ENCODE measurements at places on chromosomes 11 and 22. TPM values are rescaled to one million over a fixed set of nuclear protein-coding genes. Genes with fewer than 3 reads are reported as not detected.

GRCh38 chr11:80515097-80515496 lies 1074.3 kb upstream of the TENM4 start:
- DNase-seq, result no peak

GRCh38 chr11:87097582-87097981 lies 59.8 kb downstream of the TMEM135 start:
- peak; percentile 6 for DNase-seq

DNA sequence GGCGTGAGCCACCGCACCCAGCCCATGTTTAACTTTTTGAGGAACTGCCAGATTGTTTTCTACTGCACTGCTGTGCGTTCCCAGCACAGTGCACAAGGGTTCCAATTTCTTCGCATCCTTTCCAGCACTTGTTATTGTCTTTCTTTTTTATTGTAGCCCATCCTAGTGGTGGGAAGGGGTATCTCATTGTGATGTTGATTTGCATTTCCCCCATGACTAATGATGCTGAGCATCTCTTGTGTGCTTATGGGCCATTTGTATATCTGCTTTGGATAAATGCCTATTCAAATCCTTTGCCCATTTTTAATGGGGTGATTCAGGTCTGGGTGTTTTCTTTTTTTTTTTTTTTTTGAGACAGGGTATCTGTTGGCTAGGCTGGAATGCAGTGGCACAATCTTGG lies 36.6 kb upstream of the SYT7 start:
- DNase-seq, result no peak

- DNase-seq, result peak; percentile 67
These were observed 3.7 kb upstream of the DPF2 start for GRCh38 chr11:65329944-65330403.

GRCh38 chr22:29136782-29137700 lies 64.2 kb downstream of the KREMEN1 start:
- DNase-seq, result no peak

DNA sequence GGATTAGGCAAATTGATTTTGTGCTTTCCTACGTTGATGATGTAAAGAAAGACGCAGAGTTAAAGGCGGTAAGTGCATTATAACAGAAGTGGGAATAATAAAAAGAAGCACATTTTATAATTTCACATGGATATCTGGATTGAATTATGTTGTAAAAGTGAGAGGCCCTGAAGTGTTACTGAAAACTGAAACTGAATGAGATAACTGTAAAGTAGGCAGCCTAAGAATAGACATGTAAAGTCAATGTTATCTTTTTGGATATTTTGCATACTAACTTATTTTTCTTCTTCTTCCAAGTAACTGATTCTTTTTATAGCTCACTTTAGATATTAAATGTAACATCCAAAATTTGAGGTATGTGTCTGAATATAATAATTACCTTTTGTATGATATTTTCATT lies 28.3 kb downstream of the ANO5 start:
- DNase-seq, result no peak

DNA sequence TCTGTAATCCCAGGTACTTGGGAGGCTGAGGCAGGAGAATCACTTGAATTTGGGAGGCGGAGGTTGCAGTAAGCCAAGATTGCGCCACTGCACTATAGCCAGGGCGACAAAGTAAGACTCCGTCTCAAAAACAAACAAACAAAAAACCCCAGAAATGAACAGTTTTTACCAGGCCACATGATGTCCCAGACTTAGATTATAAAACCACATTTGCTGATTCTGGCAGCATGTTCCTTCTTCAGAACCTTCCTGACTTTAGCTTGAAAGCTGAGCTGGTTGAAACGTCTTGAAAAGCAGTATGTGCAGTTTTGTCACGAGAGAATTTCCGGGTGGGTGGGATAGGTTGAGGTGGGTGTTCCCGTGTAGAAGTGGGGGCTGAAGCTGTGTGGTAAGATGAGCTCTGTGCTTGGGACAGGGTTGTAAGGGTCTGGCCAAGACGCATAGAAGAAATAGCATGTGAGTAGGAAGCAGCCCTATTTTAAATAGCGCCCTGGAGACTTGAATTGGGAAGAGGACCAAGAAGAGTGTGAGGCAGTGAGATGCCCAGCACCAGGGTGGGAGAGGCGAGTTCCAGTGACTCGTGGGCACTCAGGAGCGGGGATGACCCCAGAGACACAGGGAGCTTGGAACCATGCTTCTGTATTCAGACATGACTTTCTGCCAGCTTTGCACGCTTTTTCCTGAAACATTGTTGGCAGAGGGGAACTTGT lies 7.6 kb downstream of the AP2A2 start:
- DNase-seq, result no peak

DNA sequence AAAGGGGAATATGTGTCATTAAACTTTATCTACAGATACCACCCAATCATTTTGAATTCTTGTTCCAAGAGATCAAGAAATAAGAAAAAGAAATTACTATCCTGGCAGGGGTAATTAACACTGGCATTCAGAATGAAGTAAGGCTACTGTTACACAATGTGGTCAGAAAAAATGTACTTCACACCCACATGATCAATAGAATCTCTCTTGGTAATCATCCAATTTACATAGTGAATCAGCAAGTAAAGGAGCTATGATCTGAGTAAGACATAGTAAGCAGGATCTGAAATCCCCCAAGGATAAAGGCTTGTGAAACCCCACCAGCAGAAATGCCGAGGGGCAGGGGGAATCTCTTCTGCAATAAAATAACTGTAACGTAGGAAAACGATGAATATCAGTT lies 466.5 kb downstream of the FAM181B start:
- DNase-seq, result no peak

- DNase-seq, result no peak
These were observed 14.7 kb downstream of the STX3 start for GRCh38 chr11:59769828-59770227.

DNA sequence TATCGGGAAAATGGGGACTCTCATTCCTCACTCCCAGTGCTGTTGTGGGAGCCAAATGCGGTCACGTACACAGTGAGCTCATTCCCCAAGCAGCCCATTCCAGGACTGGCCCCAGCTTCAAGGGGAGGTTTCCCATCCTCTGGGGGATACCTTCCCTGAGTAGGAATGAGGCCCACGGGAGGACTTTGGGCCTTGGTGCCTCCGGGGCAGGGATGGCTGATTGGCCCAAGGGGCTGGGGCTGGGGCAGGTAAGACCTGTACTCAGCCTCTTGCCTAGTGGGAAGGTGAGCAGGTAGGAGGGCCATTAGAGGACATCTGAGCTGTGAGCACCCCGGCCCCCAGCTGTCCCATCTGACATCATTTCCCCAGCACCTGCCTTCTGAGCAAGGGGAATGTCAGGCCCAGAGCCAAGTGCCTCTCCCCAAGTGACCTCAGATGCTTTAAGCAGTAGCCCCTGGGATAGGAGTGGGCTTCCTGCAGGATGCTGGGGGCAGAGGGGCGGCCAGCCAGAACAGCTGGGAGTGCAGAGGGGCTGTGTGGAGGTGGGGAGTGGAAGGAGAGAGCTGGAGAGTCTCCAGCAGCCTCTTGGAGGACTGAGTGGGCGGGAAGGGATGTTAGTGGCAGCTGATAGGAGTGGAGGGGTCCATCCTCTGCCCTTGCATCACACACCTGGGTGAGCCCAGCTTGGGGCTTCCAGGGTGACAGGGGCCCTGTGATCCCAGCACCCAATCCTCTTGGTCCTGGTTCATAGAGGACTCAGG lies 58.4 kb downstream of the CD82 start:
- no peak for DNase-seq

- no peak for DNase-seq
These were observed 20.2 kb downstream of the RELT start for GRCh38 chr11:73396251-73396930.

- no peak for DNase-seq
These were observed 757 bp upstream of the RBFOX2 start for GRCh38 chr22:36029406-36029755.

GRCh38 chr11:92035488-92035887 lies 189.1 kb upstream of the FAT3 start:
- no peak for DNase-seq

DNA sequence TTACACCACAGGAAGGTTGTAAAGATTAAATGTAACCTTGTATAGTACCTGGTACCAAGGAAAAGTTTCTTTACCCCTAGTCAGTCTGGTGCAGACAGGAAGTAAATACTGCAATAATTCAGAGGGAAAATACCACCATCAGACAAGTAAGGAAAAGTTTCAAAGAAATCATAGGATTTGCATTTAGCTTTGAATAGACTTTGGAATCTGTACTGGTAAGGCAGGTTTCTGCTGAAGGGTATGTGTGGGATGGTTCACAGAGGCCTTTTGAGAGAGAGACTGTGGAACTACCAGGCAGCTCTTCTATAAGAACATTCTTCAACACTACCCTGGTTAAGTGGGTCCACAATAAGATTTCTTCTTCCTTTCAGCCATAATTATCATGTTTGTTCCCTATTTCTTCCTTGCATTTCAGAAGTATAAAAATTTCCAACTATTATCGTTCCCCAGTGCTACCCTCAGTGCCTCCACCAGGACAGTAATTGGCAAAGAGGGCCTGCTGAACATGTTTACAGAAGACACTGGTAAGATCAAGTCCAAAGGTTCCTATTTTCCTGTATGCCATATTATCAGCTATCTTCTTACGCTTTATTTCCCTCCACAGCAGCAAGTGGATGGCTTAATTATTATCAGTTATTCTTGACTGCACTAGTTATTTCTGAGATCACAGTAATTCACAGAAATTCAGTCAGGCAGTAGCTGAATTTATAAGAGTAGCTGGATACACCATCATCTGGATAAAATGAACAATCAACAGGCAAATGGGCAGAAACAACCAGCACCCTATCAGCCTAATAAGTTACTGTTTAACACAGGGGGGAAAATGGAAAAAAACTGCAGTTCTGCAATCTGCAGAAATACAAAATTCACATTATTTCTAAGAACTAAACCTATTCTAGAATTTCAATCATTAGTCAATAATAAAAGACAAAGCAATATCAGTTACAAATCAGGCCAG lies 48.5 kb downstream of the PITPNB start:
- no peak for DNase-seq

- peak; percentile 75 for DNase-seq
These were observed 4.6 kb downstream of the LGALS12 start for GRCh38 chr11:63510360-63511047.

DNA sequence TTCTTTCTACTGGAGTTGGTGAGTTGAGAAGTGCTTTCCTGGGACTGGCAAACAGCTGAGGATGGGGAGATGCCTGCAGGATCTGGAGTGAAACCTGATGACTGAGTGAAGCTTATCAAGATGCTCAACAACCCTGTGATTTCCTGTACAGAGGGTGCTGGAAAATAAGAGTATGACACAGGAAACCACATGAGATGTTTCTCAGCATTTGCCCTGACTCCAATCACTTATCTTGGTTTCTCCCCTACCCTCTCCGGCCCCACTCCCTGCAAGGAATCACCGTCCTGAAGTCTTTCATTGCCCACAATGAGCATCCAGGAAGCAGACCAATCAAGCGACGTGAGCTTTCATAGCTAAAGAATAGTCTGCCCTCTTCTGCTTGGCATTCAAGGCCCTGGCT lies at the start of gene MRGPRX2:
Gene MRGPRX2 (minus strand): TSS at position 89 of the 400 bp plus-strand sequence. CDS start 4,315 bp downstream, outside the sequence.
- no peak for DNase-seq

DNA sequence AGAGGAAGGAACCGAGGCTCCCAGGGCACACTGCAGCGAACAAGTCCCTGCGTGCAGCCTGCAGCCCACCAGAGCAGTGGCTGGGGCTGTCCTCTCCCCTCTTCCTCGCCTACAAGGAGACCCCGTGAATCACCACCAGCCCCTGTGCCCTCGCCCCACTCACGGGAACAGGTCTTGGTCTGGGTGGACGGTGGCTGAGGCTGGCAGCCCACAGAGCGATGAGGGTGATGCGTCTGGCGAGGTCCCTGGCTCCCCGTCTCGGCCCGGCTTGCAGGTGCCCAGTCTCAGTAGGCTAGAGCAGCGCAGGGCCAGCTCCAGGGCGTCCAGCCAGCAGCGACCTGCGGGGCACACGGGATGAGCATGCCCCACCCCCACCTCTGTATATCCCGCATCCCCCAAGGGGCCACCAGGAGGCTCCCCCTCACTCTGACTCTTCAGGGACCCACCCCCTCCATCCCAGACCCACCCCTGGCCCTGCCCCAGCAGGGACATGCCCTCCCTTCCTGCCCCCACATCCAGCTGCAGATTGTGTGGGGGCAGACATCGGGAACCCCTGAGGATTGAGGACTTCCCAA lies 50.5 kb upstream of the CARS1 start:
- no peak for DNase-seq

GRCh38 chr22:36411589-36412258 lies 24.0 kb upstream of the MYH9 start:
- no peak for DNase-seq

GRCh38 chr11:58770166-58770565 lies 38.4 kb upstream of the GLYAT start:
- no peak for DNase-seq

DNA sequence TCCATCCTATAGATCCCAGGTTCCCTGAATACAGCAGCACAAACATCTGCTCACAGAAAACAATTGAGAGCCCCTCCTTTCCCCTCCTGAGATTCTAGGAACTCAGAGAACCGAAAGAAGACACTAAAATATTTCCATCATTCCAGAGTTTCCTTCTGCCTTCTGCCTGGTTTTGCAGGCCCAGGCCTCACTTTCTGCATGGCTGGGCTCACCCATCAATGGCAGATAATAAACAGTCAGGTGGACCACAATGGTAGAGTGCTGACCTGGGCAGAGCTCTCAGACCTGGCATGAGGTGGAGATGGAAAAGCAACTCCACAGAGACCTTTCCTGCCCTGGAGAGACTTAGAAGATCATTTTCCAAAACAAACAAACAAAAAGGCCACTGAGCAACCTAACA lies 389.1 kb downstream of the NXPE2 start:
- DNase-seq, result no peak

DNA sequence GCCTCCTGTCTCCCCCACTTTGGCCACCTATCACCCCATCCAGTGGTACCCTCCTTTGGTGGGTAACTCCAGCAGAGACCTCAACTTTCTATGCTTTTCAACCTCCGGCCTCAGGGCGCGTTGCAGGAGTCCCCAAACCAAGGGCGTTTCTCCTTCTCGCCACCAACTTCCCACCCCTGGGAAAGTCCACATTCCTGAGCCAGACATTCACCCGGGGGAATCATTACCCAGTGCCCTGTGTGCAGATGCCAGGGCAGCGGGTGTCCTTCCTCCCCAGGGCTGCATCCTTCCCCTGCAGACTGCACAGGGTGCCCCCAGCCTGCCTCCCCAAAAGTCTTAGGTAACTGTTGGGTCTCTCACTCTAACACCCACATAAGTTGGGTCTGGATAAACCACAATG lies 26.4 kb downstream of the MYEOV start:
- no peak for DNase-seq

The HEPHL1 gene
- not detected for total RNA-seq

The SNX32 gene
- total RNA-seq, result 6.1 TPM

The NOL12 gene
- 19.2 TPM for total RNA-seq

The DGCR6 gene
- total RNA-seq, result 10.2 TPM

The PDE3B gene
- 20.4 TPM for total RNA-seq

The SPDYC gene
- not detected for total RNA-seq

The TEX12 gene
- total RNA-seq, result not detected

The CBLIF gene
- not detected for total RNA-seq

The GSTT2B gene
- 2.0 TPM for total RNA-seq
